ENCODE measurements at places on chromosomes 16 and 17.

DNA sequence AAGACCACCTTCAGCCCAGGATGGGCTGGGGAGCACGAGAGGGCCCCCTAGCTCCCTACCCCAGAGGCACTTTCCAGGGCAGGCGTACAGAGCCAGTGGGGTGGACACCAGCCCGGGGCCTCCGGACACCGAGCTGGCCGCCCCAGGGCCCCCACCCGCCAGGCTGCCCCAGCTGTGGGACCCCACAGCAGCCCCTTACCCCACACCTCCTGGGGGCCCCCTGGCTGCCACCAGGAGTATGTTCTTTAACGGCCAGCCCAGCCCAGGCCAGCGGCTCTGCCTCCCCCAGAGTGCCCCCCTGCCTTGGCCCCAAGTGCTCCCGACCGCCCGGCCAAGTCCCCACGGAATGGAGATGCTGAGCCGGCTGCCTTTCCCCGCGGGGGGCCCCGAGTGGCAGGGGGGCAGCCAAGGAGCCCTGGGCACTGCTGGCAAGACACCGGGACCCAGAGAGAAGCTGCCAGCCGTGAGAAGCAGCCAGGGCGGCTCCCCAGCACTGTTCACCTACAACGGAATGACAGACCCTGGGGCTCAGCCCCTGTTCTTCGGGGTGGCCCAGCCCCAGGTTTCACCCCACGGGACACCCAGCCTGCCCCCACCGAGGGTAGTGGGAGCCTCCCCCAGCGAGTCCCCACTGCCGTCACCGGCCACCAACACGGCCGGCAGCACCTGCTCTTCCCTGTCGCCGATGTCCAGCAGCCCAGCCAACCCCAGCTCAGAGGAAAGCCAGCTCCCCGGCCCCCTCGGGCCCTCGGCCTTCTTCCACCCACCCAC is 24.3 kb upstream of the ZFPM1 start:
- DNase-seq: no peak

DNA sequence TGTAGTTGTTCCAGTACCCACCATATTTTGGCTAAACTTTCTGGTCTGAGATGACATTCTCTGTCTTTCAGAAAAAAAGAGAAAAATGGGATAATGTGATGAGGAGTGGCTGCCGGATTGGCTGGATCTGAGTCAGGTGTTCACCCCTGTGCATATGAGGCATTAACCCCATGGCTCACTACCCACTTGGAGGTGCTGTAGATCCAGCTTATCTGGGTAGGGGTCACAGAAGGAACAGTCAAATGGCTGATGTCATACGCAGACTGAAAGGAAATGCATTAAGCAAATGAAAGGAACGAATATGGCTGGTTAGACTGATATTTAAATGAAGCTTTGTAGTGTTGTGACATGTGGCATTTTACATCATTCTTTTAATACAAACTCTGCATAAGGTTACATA is 17.3 kb downstream of the MAP2K6 start:
- DNase-seq: no peak

DNA sequence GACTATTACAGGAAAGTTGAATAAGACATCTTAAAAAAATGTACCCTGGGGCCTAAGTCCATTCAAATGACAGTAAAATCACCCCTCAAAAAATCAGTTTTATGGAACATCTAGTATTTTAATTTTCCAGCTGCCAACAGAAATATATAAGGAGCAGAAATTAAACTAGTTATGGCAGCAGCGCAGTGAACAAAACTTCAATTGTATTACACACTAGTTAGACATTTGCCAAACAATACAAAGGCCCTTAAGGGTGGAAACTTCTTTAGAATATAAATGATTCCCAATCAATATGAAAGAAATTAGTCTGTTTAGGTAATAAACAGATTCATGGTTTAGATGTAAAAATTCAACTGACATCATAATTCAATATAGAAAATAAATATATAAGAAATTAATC is 18.1 kb upstream of the RFFL start:
- no peak for DNase-seq

DNA sequence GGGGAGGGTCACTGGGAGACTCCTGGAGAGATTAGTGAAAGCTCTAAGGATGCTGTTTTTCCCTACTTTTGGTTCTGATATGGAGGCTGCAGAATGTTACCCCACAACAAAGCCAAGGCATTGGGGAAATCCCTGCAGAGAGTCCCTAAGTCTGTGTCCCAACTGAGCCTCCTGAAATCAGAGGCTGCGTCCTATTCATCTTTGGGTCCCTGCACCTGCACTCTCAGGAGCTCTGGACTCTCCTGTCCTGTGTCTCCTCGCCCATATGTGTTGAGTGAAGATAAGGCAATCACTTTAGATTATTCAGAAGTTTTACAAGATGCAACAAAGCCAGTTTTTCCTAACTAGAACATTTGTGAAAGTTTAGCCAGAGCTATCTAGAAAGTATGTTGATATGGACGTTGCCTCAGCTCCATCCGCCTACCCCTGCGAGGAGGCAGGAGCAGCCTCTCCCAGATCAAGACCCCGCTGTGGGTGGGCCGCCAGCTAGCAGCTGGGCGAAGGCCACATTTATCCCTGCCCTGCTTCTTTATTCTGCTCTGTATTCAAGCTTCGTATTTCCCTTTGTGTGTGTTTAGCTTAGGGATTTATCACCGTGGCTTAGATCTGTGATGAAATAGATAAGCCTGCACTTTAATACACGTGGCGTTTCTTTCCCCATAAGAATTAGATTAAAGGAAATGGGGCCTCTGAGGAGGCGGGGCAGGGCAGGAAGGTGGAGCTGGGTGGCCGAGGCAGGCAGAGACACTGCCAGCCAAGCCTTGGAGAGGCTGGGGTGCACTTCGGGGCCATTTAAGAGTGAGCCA is 37.4 kb downstream of the SHISA6 start:
- no peak for DNase-seq

GRCh38 chr16:4217204-4218131 is 24.4 kb downstream of the SRL start:
- DNase-seq: no peak

DNA sequence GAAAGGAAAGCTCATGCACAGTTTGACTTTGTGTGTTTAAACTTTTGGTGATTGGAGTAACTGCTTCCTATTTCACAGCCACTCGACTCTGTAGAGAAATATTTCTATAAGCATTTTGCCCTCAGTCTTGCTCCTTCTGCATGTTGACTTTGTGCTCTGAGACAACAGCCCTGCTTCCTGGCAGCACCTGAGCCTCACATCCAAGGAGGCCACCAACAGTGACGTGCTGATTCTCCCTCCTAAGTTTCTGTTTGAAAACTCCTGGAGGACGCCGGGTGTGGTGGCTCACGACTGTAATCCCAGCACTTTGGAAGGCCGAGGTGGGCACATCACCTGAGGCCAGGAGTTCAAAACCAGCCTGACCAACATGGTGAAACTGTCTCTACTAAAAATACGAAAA is 23.9 kb upstream of the WSB1 start:
- no peak for DNase-seq

DNA sequence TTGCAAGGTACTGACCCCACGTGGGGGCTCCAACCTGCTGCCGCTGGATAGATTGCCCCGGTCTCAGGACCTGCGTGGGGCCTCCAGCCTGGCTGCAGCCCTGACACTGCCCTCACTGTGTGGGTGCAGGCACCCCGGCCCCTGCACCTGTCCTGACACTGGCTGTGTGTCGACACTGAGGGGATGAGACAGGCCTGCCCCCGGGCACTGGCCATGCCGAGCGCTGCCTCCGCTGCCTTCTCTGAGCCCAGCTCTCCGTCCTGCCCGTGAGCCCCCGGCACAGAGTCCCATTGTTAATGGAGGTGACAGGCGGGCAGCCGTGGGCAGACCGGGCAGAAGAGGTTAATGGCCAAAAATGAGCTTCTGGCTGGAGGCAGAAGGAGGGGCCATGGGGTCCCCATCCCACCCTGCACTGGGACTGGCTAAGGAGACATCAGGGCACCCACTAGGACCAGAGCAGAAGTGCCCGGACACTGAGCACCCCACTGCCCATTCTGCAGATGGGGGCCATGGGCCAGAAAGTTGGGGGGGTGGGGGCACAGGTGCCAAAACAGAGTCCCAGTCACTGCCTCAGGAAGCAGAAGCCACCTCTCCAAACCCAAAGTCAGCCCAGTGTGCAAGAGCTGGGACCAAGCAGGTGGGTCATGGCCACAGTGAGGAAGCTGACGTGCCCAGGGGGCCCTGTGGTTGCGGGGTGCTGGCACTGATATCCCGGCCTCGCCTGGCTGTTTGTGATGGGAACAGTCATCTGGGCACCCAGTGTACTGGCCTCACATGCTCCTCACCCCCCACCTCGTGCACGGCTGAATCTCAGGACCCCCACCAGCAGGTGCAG is 2.5 kb upstream of the PRR35 start:
- DNase-seq: no peak

- no peak for DNase-seq
Observed at GRCh38 chr17:9350080-9350479, 225.5 kb downstream of the STX8 start.

GRCh38 chr16:89534252-89534756 is 26.1 kb downstream of the SPG7 start:
- DNase-seq: peak; percentile 9

DNA sequence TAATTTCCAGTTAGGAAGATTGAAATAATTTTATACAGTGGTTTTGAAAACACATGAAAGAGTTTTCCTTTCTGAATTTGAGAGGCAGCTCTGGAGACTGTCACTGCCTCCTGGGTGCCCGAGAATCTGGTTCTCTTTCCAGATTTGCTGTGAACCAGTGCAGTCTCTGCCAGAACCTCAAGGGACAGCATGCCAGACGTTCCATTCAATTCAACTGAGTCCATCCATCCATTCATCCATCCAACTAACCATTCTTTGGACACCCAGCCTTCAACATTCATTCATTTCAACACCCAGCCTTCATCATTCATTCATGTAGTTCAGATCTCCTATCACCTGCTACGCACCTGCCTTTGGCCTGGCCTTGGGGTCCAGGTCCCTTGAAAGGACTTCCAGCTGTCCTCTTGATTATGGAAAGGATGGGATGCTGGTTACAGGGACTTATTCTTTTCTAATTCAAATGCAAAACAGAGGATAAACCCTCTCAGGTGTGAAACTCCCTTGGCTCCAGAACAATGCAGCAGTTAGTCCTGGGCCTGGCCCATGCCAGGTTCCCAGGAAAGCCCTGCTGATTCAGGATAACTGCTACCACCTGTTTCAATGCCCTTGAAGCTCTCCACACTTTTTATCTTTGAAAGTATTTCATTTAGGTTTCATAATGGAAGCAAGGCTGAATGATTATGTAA is 68.7 kb downstream of the WSCD1 start:
- no peak for DNase-seq

- DNase-seq: no peak
Observed at GRCh38 chr16:83981799-83982198, 13.8 kb downstream of the NECAB2 start.

DNA sequence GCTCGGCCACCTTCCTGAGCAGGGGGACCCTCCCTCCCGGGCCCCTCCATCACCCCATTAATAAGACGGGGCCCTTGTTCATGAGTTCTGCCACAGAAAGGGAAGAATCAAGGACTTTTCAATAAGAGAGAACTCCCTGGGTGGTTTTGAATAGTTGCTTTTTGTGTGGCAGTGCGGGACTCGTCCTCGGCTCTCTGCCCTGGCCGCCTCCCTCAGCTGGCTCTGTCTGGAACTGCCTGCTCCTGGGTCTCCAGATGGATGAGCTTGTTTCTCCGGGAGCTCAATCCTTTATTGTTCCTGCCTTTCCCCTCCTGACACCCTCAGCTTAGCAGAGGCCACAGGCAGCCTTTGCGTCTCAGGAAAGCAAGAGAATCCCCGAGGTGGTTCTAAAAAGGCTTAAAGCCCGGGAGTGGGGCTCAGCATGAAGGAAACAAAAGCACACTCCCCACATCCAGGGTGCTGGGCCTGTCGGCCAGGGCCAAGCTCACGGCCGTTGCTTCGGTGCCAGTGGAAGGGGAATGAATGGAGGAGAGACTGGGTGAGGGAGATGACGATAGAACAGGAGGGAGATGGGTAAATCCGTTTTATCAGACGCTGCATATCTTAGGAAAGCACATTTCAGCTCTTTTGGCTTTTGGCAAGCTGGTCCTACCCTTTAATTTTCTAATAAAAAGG is 60.2 kb downstream of the RAI1 start:
- no peak for DNase-seq

GRCh38 chr17:50798424-50799288 is 31.3 kb upstream of the ANKRD40CL start:
- no peak for DNase-seq

DNA sequence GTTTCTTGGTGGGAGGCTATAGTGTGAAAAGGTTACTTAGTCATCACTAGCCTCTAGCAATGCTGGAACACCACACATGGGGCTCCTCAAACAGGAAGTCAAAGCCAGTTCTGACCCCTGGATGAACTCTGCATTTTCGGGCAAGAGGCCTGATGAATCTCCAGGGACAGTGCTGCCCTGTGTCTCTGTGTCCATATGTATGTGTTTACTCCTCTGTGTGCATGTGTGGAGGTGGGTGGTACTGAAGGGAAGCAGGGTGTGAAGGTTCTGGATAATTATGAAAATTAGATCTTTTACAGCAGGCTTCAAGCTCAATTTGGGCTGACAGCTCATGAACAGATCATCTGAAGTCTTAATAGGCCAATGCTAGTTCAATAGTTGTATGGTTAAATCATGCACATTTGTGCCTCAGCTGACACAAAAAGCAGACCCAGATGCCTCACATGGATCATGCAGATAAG is 133.6 kb downstream of the SNX11 start:
- DNase-seq: peak; percentile 25
